ENCODE measurements at places on chromosomes 13 and 19.

- no peak for DNase-seq
Observed at GRCh38 chr13:39886336-39886735, 230.9 kb downstream of the COG6 start.

GRCh38 chr19:5218255-5218855 lies 122.3 kb downstream of the PTPRS start:
- DNase-seq, result no peak

- DNase-seq, result no peak
Observed at GRCh38 chr13:113232208-113233003, 23.0 kb downstream of the CUL4A start.

DNA sequence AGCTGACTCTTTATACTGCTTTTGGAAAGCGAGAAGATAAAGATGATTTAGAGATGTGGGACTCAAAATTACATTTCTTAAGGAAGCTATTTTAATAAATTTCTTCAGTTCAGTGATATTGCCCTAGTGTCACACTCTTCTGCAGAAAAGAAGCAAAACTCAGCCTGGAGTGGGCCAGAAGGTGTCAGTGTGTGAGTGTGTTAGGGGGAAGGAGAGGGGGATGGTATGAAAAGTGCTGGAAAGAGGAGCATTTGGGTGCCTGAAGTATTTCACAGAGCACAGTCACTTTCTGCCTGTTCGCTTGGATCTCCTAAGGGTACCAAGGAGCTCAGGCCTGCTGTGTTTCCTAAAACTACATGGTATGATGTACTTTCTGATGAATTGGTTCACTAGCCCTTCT lies 84.5 kb upstream of the FRY start:
- DNase-seq, result peak; percentile 33

DNA sequence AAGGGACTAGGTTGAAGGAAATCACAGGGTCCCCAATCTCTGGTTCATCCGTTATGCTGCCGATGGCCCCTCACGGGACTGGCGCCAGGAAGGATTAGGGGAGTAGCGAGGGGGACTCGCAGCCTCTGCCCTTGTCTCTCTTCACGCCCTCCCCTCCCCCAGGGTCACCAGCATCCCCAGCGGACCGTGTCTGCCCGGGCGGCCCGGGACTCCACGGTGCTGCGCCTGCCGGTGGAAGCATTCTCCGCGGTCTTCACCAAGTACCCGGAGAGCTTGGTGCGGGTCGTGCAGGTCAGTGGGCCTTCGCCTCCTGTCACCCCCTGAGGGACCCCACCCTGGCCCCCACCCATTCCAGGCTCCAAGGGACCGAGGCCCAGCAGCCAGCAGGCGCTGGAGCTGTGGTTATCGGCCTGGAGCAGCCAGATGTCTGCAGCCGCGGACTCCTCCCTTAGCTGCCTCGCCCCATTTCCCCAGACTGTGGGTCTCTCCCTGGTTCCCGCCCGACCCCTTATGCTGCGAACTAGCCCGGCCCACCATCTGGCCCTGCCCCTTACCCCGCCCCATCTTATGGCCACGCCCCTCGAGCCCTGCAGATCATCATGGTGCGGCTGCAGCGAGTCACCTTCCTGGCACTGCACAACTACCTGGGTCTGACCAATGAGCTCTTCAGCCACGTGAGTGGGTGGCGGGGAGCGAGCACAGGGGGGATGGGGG lies 5.4 kb downstream of the PNPLA6 start:
- DNase-seq, result peak; percentile 20

DNA sequence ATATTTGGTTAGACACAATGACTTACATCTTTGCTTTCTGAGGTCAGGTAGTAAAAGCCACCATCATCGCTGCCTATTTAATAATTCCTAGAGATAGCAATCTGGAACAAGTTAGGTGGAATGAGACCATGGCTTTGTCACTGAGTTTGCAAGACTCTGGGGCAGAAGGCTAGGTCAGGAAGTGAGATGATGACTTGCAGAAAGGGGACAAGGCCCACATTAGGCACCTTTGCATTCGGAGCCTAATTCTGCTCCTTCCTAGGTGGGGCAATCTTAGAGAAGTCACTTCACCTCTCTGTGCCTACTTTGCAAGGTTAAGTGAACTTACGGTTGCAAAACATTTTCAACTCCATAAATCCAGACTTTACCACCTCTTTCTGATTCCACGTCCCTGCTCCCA lies 10.3 kb downstream of the EDDM13 start:
- no peak for DNase-seq

- DNase-seq, result peak; percentile 77
Observed at GRCh38 chr19:12872941-12873890, 8.0 kb downstream of the DNASE2 start.

DNA sequence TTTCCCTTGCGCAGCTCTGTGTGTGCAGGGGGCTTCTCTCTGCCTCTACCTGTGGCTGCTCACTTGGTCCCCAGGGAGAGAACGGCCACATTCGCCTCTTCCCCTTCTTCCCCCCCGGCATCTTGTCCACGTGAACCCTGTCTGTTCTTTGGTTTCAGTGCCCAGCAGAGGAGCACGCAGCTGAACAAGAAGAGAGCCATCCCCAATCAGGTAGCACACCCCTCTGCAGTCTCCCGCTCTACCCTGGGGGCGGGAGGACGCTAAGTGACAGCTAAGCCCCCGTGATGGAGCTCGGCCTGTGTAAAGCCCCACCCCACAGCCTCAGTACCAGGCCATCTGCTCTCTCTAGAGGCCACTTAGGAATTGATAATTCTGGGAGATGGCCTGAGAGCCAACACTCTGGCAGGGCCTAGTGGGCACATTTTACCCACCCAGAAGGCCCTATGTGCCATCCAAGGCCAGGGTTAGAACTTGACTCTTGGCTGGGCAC lies 30.2 kb downstream of the TMED1 start:
- DNase-seq, result no peak

- DNase-seq, result no peak
Observed at GRCh38 chr19:12695096-12695495, 1.3 kb downstream of the FBXW9 start.

GRCh38 chr19:58170860-58171259 lies 12.0 kb upstream of the ZNF274 start:
- peak; percentile 50 for DNase-seq

DNA sequence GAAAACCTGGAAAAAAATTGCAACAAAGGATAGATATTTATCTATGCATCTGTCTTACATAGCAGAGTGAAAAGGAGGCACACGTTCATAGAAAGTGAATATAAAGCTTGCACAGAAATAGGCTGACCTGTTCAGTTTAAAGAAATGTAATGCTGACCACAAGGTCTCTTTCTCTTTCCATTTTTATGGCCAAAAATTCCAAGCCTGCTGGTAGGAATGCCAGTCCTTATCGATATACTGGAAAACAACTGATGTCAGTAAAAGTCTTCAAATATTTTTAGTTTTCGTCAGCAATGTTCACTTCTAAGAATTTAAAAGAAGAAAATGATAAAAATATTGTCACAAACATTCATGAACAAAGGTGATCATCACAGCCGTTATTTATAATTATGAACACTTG lies 59.0 kb upstream of the MCF2L start:
- peak; percentile 31 for DNase-seq

DNA sequence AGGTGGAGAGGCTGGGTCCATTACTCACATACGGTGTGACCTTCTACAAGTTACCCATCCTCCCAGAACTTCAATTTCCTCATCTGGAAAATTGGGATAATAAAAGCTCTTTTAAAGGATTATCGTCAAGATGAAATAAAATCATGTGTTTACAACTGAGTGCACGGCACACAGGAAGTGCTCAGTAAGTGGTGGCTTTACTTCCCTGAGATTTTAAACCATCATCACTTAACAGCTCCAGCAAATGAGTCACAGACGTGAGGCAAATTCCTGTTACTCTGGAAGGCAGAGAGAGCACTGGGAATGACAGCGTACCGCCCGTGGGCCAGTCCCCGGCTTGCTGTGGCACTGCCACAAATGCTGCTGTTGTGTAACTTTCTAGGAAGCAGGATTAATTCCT lies 64.1 kb downstream of the MRPL57 start:
- DNase-seq, result peak; percentile 86

DNA sequence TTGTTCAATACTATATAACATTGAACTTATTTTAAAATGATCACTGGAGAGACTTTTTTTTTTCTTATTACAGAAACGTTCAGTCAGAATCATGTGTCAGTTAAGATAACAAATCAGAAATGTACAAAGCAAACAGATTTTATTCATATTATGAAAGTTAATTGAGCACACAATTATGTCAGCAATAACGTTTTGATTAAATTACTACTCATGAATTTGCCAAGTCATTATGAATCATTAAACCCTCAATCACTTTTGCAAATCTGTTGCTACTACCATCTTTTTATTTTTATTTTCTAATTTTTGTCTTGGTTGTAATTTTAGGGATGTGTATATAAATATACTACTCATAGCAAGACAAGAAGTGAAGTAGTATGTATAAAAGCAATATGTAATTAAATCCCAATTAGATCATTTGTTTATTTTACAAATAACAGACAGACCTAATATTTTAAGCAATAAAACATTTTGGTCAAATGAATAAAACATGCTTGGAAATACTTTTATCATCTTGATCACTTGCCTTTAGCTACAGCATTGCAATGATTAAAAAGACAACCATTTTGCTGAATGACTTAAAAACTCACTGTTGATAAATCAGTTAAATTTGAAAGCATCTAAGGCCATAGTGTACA lies 893.4 kb upstream of the MIR17HG start:
- peak; percentile 40 for DNase-seq

GRCh38 chr13:40619479-40619814 lies 47.0 kb downstream of the FOXO1 start:
- peak; percentile 16 for DNase-seq

DNA sequence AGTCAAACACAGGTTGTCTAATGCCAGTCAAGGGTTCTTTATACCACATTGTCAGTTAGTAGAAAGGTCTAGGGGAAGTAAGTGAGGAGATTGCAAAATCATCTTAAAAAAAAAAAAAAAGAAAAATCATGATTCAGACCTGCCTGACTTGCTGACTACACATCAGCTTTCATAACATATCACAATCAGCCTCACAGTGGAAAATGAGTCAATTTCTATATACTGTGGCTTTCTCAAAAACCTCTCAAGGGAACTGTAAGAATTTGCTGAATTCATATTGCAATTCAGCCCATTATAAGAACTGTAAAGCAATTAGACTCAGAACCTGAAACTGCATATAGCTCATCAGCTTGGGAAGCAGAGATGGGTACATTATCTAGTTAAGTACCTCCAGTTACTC lies 75.3 kb upstream of the GPC6 start:
- no peak for DNase-seq

- DNase-seq, result no peak
Observed at GRCh38 chr13:25186187-25186586, 14.1 kb upstream of the AMER2 start.

GRCh38 chr13:98875146-98875729 lies 102.6 kb downstream of the DOCK9 start:
- no peak for DNase-seq

DNA sequence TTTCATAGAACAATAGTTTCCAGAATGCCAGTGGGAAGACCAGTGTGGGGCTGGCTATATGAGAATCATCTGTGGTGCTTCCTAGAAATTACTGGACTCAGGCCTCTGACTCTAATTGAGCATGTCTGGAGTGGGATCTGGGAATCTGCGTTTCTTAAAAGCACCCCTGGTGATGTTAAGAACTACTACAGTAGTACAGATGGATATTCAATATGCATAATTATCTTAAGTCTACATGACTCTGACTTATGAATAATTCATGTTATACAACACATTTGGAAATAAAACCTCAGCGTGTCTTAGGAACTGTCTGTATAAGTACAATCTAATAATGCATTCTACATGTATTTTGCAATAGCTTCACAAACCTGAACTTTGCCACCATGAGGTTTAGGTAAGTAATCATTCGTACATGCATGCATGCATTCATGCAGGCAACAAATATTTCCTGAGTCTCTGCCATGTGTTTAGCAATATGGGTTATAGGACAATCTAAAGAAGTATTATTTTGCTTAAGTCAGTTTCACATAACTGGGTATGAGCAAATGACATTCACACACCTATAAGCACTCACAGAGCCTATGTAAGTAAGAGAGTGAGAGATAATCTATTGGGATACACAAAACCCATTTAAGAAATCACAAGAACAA lies 62.0 kb downstream of the EPSTI1 start:
- DNase-seq, result no peak

GRCh38 chr13:50208826-50209335 lies 193.6 kb downstream of the KCNRG start:
- peak; percentile 63 for DNase-seq

- peak; percentile 50 for DNase-seq
Observed at GRCh38 chr13:93244141-93244917, 17.7 kb downstream of the GPC6 start.

- DNase-seq, result no peak
Observed at GRCh38 chr19:16893686-16893989, 4.8 kb downstream of the F2RL3 start.
